ENCODE measurements at places on chromosomes 2 and 18.

DNA sequence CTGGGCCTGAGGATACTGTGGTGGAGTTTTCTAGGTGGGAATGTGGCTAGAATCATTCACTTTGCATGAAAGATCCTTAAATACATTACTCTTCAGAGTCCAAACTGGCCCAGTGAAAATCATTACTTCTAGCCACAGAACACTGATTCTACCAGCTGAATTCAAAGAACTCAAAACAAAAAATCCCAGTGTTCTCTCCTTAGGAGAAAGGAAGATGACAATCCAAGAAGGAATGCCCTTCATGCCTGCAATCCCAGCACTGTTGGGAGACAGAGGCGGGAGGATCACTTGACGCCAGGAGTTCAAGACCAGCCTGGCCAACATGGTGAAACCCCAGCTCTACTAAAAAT, 35.2 kb downstream of the FAM228A start:
- DNase-seq = no peak

- DNase-seq = no peak
These were observed 1.4 kb upstream of the CTNNA2 start for GRCh38 chr2:79511320-79511951.

- DNase-seq = no peak
These were observed 12.5 kb downstream of the SERPINB7 start for GRCh38 chr18:63787673-63788072.

DNA sequence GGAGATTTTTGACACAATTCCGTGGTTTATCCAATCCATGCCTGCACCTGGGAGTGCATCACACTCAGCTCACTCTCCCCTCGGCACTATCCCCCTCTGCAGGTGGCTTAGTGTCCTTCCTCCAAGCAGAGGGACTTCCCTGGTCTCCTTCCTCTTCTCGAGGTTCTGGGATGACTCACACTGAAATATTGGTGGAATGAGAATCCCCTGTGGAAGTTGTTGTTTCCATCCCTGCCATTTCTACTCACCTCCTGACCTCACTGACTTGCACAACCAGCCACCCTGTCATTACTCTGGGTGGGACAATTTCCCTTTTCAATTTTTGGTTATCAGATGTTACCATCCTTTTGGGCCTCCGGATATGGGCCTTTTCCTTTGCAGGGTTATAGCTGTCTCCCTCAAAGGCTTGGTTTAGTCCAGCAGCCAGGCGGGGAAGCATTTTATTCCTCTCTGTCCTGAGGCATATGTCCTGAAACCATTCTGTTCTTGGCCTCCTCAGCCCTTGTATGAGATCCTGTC, 59.9 kb downstream of the PTPRM start:
- no peak for DNase-seq

DNA sequence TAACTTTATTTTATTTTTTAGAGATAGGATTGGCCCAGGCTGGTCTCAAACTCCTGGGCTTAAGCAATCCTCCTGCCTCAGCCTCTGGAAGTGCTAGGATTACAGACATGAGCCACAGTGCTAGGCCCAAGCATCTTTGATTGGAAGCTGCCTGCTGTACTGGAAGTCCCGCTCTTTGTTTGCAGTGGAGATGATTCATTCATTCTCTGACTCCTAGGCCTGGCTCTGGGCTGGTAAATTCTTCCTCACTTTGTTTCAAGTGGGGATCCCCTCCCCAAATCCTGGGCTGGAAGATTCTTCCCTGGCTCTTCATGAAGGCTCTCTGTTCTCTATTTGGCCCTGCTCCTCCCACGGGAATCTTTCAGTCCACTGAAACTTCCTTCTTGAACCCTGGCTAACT, 81.9 kb downstream of the NEURL3 start:
- DNase-seq = no peak

- DNase-seq = no peak
These were observed 1.2 kb downstream of the CBLN2 start for GRCh38 chr18:72542984-72543356.

- no peak for DNase-seq
These were observed 46.9 kb downstream of the FBLN7 start for GRCh38 chr2:112185131-112185530.

GRCh38 chr18:62828091-62828640, 112.8 kb downstream of the PHLPP1 start:
- no peak for DNase-seq

- DNase-seq = no peak
These were observed 318.1 kb downstream of the PARD3B start for GRCh38 chr2:204863336-204863735.

DNA sequence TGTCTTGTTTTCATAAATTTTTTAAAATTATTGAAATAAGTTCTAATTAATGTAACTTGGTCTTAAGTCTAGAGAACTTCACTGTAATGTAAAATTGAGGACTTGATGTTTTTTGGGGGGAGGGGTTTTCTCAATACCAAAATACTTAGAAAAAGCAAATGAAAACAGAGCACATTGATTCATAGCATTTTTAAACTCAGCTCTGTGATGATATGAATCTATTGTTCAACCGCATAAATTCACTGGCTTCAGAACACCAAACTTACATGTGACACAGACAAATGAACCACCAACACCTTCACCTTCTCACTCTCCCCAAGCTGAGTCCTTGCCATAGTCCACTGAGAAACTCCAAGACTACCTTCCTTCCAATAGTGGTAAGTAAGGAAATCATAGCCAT, 108.2 kb downstream of the ZNF521 start:
- no peak for DNase-seq

- no peak for DNase-seq
These were observed 12.2 kb downstream of the RAB31 start for GRCh38 chr18:9720327-9720726.

GRCh38 chr2:73700131-73700611, 37.0 kb downstream of the TPRKB start:
- DNase-seq = peak; percentile 74

DNA sequence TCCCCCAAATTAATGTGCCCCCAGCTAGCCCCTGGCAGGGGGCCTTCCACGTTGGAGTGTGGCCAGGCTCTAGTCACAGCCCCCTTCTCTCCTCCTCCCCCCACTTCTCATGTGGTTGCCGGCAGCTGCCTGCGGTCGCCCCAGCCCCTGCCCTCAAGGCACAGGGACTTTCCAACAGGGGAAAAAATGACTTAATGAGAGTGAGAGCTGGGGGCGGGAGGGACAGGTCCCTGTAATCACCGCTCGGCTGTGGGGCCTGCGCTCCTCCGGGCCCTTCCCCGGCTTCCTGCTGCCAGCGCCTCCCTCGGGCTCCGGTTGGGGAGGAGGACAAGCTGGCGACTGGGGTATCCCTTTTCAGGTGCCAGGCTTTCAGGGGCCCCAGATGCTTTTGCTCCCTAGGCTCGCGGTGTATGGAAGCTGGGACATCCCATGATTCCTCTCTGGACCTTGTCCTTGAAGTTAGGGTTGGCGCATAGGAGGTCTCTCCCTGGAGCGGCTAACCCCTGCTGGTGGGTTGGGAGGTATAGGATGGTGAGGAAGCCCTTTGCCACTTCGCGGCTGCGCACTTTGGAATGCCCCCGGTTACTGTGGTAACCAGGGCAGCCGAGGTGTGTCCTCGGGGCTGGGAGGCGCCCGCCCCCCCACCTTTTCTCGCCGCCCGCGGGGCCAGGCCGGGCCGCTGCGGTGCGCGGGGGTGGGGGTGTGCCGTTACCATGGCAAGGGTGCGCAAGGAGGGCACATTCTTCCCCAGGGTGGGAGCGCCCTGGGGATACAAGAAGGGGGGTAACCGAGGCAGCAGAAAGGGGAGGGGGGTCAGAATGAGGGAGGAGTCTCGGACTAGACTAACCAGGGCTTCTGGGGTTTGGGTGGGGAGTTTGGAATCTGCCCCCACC, 16.1 kb downstream of the WNT10A start:
- no peak for DNase-seq

DNA sequence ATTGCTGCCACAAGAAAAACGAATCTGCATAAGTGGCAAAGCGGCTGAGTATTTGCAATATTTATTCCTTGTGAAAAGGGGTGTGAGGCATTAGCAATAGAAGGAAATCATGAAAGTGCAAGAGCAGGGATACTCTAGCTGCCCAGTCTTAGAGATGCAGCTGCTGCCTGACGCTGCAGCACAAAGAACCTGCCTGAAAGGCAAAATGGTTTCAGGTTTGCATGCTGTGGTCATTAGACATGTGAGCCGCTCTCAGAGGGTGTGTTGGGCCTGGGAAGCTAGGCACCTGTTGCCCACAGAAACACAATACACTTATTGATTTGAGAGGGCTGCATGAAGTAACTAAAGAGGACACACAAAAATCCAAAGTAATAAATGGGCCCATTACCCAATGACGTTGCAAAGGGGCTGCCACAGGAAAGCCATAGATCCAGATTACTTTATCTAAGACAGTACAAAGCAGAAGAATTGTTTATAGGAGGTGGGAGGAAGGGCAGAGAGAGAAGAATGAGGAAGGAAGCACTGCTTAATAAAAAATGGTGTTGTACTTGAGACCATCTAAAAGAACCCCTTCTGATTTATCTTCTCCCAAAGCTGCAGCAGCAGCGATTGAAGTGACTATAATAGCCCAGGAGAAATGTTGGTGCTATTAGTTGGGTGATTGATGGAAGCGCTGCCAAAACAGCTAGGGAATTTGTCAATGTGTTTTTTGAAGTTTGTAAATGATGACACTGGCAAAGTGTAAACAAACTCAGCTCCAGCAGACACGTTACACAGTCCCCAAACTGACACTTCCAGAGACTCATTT, 492.4 kb upstream of the ACVR2A start:
- DNase-seq = no peak

DNA sequence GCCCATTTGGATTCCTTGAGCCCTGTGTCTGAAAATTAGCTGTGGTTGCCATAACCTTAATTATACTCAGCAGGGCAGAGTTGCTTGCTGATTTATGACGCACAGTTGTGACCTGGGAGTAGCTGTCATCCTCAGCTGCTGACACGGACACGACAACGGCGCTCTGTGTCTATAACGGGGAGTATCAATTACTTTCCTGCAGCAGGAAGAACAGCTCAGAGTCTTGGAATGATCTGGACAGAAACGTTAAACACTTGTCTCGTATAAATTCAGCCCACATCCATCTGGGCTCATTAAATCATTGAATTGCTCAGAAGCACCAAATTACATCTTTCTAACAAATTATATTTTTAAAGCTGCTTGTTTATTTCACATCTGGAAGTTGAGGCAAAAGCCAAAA, 116.3 kb downstream of the SEPTIN10 start:
- DNase-seq = no peak

- DNase-seq = no peak
These were observed 231.6 kb upstream of the ERBB4 start for GRCh38 chr2:212770240-212770639.

Data from prostate gland (tissue), 2 donors.